Amniotic stem cell (primary cell): ENCODE measurements at places on chromosomes 7 and 10.

- DNase-seq: no peak
Measured at GRCh38 chr10:95360122-95360714, 69.4 kb upstream of the PDLIM1 start.

DNA sequence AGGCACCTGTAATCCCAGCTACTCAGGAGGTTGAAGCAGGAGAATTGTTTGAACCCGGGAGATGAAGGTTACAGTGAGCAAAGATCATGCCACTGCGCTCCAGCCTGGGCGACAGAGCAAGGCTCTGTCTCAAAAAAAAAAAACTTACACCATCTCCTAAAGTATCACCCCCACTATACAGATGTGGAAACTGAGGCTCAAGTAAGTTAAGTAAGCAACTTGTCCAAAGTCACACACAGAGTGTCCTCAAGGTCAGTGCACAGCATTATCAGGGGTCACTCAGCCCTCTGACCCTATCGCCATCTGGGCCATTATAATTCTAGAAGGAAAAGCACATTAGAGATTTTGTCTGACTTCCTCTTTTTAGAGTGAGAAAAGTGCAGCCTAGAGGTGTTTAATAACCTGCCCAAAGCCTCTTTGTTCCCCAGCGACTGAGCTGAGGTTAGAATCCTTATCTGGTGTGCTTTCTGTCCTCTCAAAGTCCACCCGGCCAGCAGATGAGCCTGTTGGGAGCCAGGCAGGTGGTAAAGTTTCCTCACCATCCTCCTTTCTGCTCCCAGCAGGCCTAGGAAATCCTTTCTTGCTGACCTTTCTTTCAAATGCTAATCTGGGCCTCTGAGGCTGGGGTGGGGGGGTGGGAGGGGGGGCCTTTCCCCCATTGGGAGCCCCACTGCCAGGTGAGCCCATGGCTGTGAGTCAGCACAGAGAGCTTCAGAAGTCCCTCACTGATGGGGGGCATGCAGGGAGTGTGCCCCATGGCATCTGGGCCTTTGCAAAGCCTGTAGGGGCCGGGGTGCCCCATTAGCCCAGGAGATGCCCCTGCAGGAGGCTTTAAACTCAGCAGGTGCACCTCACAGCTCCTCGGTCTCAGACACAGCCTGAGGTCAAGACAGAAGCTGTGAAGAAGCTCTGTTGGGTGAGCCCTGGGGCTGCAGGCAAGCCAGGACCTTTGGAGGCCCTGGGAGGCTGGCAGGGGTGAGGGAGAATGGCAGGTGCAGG lies 12.0 kb upstream of the KCNMA1 start:
- no peak for DNase-seq

- DNase-seq: no peak
Measured at GRCh38 chr10:17153321-17153720, 23.7 kb upstream of the CUBN start.

DNA sequence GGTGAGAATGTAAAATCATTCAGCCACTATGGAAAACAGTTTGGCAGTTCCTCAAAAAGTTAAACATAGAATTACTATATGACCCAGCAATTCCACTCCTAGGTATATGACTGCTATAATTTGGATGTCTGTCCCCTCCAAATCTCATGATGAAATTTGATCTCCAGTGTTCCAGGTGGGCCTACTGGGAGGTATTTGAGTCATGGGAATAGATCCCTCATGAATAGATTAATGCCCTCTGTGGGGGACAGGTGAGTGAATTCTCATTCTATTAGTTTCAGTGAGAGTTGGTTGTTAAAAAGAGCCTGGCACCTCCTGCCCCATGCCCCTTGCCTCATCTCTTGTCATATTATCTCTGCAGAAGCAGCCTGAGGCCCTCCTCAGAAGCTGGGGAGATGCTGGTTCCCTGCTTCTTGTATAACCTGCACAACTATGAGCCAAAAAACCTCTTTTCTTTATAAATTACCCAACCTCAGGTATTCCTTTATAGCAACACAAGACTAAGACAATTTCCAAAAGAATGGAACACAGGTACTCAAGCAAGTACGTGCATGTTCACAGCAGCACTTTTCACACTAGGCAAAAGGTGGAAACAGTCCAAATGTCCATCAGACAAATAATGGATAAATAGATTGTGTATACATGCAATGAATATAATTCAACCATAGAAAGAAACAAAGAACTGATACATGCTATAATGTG lies 8.8 kb upstream of the SLC25A28 start:
- DNase-seq: no peak

- DNase-seq: no peak
Measured at GRCh38 chr7:11539853-11540252, 292.1 kb downstream of the THSD7A start.

DNA sequence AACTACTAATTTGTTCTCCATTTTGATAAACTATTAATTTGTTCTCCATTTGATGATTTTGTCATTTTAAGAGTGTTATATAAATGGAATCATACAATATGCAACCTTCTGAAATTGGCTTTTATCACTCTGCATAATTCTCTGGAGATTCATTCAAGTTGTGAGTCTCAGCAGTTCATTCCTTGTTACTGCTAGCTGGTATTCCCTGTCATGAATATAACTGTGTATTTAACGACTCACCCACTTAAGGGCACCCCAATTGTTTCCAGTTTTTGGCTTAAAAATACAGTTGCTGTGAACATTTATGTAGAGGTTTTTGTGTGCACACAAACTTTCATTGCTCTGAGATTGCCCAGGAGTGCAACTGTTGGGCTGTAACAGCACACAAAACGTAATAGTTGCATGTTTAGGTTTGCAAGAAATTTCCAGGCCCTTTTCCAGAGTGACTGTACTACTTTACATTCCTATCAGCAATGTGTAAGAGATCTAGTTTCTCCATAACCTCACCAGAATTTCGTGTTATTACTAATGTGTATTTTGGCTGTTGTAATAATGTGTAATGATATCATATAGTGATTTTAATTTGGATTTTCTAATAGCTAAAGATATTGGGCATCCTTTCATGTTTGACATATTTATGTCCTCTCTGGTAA lies 153.2 kb upstream of the ADCY1 start:
- no peak for DNase-seq

GRCh38 chr10:45239642-45240041 lies 75.8 kb downstream of the OR13A1 start:
- DNase-seq: no peak

DNA sequence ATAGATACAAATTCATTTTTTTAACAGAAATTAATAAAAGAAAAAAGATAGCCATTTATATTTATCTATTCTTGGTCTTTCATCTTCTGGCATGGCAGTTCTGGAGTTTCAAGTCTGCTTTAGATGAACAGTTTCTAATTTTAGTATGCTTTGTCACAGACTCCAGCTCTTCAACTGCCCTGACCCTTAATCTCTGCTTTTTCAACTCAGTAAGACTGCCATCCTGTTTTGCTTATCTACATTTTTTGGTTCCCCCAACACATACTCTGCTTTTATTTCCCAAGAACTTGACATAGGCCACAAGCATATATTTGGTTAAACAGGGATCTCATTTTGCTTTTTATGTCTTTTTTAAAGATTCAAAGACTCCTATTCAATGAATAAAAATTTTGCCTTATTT lies 309.3 kb upstream of the KCND2 start:
- no peak for DNase-seq

- no peak for DNase-seq
Measured at GRCh38 chr7:154720016-154720415, 282.9 kb downstream of the PAXIP1 start.

- peak; percentile 19 for DNase-seq
Measured at GRCh38 chr7:16739863-16740622, 13.5 kb upstream of the TSPAN13 start.

GRCh38 chr7:91550931-91551330 lies 286.7 kb downstream of the FZD1 start:
- DNase-seq: no peak

DNA sequence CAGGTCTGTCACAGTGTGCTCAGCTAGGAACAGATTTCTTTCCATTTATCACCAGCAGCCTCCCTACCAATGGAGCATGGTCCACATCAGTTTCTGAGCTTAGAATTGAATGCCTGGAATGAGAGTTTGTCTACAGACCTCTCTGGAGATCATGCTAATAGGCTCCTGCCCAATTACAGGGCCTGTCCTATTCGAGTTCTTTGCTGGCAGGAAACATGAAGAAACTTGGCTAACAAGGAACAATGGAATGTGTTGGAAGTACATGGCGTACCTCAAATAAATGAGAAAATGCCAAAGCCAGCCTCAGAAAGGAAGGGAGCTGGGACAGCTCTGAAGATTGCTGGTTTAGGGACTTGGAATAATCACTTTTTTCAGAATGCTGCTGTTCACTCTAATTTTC lies 186.0 kb upstream of the AKR1E2 start:
- no peak for DNase-seq

DNA sequence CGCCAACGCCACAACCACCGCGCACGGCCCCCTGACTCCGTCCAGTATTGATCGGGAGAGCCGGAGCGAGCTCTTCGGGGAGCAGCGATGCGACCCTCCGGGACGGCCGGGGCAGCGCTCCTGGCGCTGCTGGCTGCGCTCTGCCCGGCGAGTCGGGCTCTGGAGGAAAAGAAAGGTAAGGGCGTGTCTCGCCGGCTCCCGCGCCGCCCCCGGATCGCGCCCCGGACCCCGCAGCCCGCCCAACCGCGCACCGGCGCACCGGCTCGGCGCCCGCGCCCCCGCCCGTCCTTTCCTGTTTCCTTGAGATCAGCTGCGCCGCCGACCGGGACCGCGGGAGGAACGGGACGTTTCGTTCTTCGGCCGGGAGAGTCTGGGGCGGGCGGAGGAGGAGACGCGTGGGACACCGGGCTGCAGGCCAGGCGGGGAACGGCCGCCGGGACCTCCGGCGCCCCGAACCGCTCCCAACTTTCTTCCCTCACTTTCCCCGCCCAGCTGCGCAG lies 424 bp downstream of the EGFR start:
- DNase-seq: no peak

GRCh38 chr10:42990721-42991441 lies 86.0 kb upstream of the RET start:
- DNase-seq: no peak

- peak; percentile 9 for DNase-seq
Measured at GRCh38 chr10:107971973-107972372, 807.5 kb upstream of the SORCS1 start.

DNA sequence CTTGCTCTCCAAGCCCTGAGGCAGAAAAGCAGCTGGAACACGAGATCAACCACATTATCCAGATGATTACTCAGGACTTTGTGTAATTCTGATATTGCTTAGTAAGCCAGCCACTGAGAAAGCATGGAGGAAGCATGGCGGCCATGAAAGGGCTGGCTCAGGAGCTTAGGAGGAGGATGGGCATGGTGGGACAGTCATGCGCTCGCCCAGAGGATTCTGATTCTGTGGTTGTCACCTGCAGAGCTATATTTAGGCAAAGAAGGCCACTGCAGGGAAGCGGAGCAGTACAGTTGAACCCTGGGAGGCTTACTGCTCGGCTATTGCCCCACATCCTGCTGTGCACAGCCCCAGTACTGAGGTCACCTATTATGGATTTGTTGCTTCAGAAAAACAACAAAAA lies 128.8 kb upstream of the DNAJB12 start:
- DNase-seq: no peak

- no peak for DNase-seq
Measured at GRCh38 chr10:132320654-132321469, 11.1 kb upstream of the LRRC27 start.

- DNase-seq: no peak
Measured at GRCh38 chr10:70799124-70799523, 13.9 kb upstream of the TBATA start.

DNA sequence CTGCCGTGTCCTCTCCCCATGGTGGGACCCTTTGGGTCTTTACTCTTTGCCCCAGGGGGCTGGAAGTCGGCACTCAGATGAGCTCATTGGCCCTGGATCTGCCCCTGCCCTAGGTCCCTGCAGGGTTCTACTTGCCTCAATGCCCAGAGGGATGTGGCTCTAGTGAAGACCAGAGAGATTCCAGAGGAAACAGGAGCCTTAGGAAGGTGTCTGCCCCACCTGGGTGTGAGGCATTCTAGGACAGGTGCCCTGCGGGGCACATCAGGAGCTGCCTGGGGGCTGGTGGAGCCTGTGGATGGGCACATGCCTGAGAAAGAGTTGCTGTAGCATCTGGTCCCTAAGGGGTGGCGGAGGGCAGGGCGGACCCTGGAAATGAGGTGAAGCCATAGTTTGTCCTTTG lies 128.6 kb downstream of the ADCY1 start:
- no peak for DNase-seq

DNA sequence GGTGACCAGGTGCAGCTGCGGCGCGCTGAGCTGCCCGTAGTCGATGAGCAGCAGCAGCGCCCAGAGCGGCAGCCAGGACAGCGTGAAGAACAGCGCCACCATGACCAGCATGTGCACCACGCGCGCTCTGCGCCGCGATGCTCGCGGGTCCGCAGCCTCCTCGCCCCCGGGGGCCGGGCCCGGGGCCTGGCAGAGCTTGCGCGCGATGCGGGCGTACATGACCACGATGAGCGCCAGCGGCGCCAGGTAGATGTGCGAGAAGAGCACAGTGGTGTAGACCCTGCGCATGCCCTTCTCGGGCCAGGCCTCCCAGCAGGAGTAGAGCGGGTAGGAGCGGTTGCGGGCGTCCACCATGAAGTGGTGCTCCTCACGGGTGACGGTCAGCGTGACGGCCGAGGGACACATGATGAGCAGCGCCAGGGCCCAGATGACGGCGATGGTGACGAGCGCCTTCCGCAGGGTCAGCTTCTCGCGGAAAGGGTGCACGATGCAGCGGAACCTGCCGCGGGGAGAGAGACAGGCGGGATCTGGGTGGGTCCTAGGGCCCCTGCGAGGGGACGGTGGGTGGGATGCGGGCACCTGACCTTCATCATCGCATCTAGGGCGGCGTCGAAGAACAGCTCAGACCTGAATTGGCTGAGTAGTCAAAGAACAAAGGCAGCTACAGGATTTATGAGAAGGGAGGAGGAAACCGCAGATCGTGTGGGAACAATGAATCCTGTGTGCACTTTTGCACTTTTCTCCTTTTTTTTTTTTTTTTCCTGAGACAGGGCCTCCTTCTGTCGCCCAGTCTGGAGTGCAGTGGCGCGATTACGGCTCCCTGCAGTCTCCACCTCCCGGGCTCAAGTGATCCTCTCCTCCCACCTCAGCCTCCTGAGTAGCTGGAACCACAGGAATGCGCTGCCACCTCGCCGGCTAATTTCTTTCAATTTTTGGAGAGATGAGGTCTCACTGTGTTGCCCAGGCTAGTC lies 22.4 kb upstream of the PPA1 start:
- no peak for DNase-seq

- DNase-seq: no peak
Measured at GRCh38 chr7:20870977-20871376, 84.3 kb upstream of the SP8 start.
